Skin of body (tissue), 3 donors: ENCODE measurements at places on chromosomes 13 and 19.

GRCh38 chr13:97298816-97299215 lies 76.7 kb downstream of the MBNL2 start:
- no peak for DNase-seq

GRCh38 chr19:50963381-50963780 lies 6.0 kb downstream of the KLK6 start:
- DNase-seq: no peak

DNA sequence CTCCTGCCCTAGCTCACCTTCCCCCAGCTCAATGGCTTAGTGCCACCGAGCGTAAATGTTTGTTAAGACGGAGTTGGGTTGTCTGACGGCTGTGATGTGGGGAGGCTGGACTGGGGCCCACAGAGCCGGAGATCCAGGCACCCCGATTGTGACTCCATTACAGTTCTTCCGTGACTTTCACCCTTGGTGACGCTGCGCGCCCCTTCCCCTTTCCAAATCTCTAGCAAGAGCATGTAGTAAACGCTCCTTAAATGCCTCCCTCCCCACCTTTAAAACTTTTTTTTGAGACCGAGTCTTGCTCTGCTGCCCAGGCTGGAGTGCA lies 829 bp downstream of the REEP6 start:
- no peak for DNase-seq

DNA sequence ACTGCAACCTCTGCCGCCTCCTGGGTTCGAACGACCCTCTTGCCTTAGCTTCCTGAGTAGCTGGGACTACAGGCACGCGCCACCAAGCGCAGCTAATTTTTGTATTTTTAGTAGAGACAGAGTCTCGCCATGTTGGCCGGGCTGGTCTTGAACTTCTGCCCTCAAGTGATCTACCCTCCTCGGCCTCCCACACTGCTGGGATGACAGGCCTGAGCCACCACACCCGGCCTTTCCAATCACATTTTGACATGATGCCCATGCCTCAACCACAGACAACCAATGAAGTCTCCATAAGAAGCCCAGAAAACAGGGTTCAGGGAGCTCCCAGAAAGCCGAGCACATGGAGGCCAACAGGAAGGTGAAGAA lies 11.7 kb downstream of the RAB20 start:
- no peak for DNase-seq

- peak; percentile 86 for DNase-seq
These were observed 233.4 kb downstream of the B3GLCT start for GRCh38 chr13:31433207-31433606.

DNA sequence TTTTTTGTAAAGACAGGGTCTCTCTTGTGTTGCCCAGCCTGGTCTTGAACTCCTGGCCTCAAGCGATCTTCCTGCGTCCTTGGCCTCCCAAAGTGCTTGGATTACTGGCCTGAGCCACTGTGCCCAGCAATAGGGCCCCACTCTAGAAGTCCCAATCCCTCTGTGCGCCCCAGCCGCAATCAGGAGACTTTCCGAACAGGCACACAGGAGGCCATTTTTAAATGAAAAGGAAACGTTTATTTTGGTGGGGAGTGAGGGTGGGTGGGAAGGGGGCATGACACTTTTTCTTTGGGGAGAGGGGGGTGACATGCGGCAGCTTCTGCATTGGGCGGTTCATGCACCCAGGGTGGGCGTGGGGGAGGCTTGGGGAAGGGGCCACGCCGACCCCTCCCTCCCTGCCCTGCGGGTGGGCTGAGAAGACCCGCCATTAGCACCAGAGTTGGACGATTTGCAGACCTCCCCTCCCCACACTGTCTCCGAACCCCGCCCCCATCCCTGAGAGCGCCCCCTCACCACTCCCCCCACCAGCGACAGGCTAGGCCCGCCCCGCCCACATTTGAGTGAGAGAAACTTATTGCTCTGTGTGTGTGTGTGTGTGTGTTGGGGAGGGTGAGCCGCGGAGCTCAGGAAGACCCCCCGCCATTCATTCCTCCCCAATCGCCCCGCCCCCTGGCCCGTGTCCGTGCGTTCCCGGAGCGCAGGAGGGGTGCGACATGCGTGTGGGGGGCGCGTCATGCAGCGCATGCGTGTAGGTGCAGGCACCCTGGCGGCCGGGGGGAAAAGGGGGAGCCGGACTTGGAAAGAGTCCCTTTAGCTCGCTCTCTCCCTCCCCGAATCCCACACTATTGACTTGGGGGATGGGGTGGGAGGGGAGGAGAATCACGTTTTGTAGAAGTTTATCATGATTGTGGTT lies 17.2 kb downstream of the KCNC3 start:
- DNase-seq: no peak

DNA sequence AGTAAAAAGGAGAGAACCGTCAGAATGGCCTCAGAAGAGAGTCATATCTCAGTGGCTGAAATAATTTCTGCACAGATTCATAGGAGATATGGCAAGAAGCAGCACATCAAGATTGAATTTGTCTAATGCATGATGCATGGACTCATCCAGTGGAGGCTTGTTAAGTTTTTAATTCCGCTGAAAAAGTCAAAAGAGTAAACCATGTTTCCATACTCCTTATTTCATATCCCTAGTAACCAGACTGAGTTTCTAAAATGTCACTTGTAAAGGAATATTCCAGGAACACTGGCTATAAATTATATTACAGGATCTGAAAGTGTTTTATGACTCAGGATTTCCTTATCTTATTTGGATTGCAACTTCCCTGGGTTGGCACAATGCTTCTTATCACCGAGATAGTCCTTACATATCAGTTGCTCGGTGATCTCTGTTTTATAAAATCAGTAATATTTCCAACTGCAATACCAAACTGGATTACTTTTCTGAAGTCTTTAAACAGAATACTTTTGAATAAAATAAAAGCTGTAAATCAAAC lies 180.2 kb upstream of the TSC22D1 start:
- no peak for DNase-seq

DNA sequence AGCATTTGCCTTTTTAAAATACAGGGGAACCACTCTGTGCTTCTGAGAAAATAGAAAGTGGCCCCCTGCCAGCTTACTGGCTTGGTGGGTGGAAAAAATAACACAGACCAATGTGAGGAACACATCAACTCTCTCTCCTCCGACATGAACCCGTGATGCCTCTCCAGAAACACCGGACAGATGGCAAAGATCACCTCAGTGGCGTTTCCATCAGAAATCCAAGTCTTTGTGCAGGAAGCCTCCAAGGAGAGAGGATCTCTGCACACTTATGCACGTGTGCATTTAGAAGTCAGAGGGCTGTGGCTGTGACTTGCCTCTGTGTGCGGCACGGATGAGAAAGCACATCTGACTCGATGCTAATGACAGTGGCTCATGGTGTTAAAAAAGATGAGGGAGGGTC lies 112.3 kb upstream of the KLF12 start:
- no peak for DNase-seq
